Daoy (cell line): ENCODE measurements at places on chromosomes 1 and 21. TPM values are rescaled to one million over a fixed set of nuclear protein-coding genes. Genes with fewer than 3 reads are reported as not detected.

DNA sequence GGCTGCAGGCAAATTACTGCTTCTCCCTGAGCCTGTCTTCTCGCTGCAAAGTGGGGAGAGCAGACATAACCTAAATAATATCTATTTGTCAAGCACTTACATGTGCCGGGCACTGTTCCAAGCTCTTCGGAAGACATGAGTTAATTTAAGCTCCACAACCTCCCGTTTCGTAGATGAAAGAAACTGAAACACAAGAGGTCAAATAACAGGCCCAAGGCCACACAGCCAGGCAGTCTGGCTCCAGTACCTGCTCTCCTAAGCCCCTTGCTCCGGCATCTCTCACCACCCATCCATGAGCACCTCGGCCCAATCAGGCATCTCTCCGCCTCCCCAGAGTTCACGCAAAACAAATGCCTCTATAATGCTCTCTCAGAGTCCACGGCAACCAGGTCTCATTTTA is 65.4 kb downstream of the TAS1R2 start:
- DNase-seq = no peak

Gene MCOLN3
- total RNA-seq = 2.1 and 2.5 TPM in 2 replicates

GRCh38 chr1:224751624-224752311 is 135.7 kb downstream of the CNIH3 start:
- no peak for DNase-seq

DNA sequence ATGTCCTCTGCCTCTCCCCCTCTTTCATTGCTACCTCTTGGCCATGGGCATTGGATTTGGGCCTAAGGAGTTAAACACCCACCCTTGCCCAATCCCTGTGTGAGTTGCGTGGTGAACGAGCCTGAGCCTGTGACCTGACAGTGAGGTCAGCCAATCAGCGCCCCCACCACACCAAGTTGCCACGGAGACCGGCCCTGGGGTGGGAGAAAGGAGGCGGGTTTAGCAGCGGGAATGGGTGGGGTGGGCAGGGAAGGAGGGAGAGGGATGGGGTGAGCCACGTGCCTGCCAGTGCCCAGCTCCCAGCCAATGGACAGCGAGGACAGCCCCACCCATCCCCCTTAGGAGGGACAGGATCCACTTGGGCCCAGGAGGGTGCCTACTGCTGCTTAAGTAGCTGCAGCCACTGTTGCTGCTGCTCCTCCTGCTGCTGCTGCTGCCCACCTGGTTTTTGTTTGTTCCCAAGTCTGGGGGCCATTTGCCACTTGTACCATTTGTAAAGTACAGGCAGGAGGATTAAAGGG is 9.5 kb downstream of the ZBTB7B start:
- peak; percentile 58 for DNase-seq

- no peak for DNase-seq
Measured at GRCh38 chr21:40334159-40334558, 466.9 kb downstream of the PCP4 start.

Gene APCS
- total RNA-seq = not detected in 2 replicates

GRCh38 chr1:115133440-115133839 is 44.1 kb upstream of the TSPAN2 start:
- DNase-seq = peak; percentile 96
